GM23338 (cell line): ENCODE measurements at places on chromosomes 11 and 22. TPM values are rescaled to one million over a fixed set of nuclear protein-coding genes. Genes with fewer than 3 reads are reported as not detected.

GRCh38 chr22:40238425-40239344 is 61.0 kb downstream of the TNRC6B start:
- peak; percentile 53 for DNase-seq

DNA sequence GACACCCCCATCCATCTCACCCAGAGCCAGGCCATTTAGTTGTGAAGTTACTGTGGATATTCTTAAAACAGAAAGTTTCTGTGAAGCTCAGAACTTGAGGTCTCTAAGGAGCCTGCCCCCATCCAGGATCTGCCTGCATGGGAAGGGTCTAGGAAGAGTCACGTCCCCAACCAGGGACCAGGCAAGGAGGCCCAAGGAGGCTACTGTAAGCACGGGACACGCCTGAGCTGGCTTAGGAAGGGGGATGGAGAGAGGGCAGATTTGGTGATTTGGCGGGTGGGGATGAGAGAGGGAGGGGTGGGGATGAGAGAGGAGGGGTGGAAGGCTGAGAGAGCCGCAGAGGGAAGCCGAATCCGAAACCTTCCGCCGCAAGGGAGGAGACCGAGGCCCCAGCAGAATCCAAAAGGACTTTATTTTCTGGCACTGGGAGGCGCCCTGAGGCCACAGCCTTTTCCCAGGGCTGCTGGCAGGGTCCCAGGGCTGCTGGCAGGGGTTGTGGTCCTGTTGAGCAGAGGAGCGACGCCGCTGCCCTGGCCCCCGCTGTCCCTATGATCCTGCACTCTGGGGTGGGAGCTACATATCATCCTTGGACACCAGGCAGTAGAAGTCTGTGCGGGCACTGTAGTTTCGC is 9.4 kb downstream of the SIGIRR start:
- DNase-seq = no peak

NPAS4 gene
- 0.35 and 0.97 TPM in 2 replicates for total RNA-seq

GRCh38 chr22:32005453-32005852 is 37.6 kb upstream of the SLC5A1 start:
- DNase-seq = no peak

SLC22A12 gene
- total RNA-seq = not detected in 2 replicates

DNA sequence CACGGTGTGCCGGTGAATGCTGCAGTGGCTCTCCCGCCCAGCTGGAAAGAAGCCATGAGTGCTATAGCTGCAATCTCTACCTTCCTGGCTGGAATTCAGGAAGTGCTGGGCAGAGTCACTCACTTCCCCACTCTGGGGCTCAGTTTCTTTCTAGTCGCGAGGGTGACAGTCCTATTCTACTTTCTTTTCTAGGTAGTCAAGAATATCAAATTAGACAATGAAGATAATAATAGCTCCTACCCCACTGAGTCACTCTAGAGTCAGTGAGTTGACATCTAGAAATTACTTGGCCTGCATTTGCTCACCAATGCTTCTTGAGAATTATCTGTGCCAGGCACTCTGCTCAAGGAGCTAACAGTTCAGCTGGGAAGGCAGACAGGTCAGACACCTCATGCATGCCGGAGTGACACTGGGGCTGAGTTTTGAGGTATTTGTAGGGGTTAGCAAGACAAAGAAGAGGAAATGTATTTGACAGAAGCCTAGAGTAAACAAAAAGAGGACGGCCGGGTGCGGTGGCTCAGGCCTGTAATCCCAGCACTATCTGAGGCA is 3.2 kb downstream of the CENPM start:
- peak; percentile 61 for DNase-seq

DNA sequence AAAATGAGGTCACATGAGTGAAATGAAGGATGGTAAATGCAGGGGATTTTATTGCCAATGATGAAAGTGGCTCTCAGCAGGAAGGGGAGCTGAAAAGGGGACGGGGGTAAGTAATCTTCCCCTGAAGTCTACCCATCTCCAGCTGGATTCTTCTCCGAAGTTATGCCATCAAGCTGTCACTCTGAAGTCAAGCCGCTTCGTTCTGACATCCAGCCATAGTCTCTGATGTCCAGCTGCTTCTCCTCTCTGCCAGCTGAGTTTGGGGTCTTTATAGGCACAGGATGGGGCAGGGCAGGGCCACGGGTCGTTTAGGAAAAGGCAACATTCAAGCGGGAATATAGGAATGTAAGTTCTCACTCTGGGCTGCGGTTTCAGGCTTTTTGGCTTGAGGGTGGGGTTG is 181.9 kb upstream of the ANO3 start:
- no peak for DNase-seq

GRCh38 chr11:12679471-12679870 is 5.2 kb downstream of the TEAD1 start:
- DNase-seq = no peak

GVQW3 gene
- total RNA-seq = 3.4 and 4.9 TPM in 2 replicates

DNA sequence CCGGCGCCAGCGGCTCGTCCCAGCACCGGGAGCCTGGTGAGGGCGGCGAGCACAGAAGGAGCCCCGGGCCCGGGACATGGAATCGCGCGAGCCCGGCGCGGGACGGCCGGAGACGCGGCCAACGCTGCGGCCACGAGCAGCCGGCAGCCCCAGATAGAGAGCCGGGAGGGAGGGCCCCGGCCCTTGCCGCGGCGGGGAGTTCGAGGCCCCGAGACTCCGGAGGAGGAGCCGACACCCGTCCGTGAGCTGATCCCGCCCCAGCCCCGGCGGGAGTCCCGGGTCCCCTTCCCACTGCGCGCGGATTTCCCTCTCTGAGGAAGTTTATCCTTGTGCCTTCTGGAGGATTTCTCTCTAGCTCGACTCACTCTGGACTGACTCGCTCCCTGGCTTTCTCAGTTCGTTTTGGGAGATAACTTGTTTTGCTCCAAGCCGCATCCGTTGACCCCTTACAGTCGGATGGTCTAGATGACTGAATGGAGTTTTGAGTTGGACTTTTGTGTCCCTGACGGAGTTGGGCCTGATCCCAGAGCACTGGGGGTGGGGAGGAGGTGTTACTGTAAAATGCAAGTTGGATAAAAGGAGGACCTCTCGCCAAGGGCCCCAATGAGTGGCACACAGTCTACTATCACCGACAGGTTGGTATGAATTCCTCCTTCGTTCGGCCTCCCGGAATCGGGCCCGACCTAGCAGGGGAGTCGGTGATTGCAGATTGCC is 585 bp downstream of the ARHGEF12 start:
- peak; percentile 47 for DNase-seq

GRM5 gene
- total RNA-seq = 0.23 and 0.45 TPM in 2 replicates

- no peak for DNase-seq
Observed at GRCh38 chr11:28849053-28849452, 740.9 kb downstream of the METTL15 start.
